ENCODE measurements at places on chromosomes 3 and 15. TPM values are rescaled to one million over a fixed set of nuclear protein-coding genes. Genes with fewer than 3 reads are reported as not detected.

SEMA3B gene
- total RNA-seq, result 12.5 TPM

SLC22A13 gene
- 1.9 TPM for total RNA-seq

DUSP7 gene
- total RNA-seq, result 69.1 TPM

POU1F1 gene
- not detected for total RNA-seq

IL5RA gene
- not detected for total RNA-seq

EFCC1 gene
- total RNA-seq, result not detected

ITIH4 gene
- total RNA-seq, result 0.58 TPM

MAP6D1 gene
- total RNA-seq, result 1.9 TPM

GRCh38 chr3:184733181-184733580 lies 21.3 kb upstream of the MAGEF1 start:
- DNase-seq, result no peak

- DNase-seq, result no peak
Observed at GRCh38 chr15:83061680-83062079, 5.4 kb downstream of the BTBD1 start.

DNA sequence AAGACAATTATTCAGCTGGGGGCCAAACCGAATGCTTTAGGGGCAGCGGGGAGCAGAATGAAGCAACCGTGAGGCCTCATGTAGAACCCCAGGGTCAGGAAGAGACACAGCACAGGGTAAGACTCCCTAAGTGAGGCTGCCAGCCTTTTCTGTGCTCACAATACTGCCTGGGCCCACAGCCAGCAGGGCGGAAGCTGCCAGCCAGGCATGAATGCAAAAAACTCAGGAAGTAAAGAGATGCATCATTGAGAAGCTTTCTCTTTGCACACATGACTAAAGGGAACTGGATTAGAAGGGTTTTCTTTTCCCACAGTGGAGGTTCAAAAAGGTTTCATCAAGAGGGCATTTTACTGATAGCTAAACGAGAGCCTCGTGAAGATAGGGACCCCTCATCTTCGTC lies 33.3 kb downstream of the CA12 start:
- peak; percentile 82 for DNase-seq

DNA sequence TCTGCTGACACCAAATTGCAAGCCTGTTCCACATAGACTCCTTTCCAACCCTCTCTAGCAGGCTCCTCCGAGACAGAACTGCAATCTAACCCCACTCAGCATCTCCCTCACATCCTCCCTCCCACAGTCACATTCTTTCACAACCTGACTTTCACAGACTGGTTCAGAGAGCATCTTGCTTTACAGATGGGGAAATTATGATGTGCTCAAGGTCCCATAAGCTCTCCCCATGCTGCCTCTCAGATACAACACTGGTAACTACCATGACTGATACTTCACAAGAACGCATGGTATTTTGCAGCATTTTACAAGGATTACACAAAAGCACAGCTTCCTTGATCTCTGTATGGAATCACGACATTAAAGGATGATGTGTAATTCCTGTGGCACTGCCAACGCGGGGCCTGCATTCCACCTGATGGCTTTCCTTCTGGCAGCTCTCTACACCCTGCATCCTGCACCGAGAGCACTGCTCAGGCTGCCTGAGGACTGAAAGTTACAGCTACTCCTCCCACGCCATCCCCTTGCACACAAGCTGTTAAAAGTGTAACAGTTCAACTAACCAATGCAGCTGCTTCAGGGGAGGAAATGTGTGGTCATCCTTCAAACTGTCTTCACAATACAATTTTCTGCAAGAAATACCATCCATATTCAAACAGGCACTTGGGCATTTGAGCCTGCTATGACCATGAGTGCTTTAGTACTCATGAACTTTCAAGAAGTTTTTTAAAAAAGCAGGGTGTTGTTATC lies 27.6 kb downstream of the TBC1D2B start:
- DNase-seq, result no peak

DNA sequence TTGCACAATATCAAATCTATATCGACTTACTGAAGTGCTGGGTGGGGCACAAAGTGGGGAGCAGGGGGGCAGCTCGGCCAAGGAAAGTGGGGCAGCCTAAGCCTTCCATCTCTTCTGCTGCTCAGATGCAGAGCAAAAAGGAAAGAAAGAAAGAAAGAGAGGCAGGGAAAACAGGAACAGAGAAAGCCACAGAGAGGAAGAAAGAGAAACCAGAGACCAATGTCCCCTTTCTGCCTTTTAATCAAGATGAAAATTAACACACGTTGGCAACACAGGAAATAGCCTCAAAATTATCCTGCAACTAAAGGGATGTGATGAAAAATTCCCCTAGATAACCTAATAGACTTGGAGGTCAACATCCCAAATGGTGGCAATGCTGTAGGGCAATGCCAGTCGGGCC lies 72.2 kb upstream of the RAD18 start:
- no peak for DNase-seq

GRCh38 chr3:120433662-120434331 lies 17.0 kb downstream of the FSTL1 start:
- DNase-seq, result no peak

DNA sequence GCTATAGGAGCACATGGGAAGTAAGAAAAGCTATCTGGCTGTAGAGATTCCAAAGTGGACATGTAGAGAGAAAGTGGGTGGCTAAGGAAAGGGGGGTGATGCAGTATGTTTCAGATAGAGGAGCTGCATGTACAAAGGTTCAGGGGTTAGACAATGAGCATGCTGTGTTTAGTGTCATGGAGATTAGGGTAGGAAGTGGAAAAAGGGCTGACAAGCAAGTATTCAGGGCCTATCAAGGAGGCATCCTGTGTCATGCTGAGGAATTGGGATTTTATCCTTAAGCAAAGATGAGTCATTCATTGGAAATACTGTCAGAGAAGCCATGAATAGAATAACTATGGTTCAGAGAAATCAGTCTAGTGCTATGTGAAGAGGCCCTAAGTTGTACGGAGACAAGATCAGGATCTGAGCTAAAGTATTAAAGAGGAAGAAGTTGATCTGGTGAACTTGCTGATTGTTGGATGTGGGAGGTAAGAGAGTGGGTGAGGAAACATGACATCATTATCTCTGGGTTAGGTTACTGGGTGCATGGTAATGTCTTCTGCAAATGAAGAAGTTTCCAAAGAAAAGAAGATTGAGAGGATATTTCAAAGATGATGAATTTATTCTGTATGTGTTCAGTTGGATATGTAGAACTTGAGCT lies 176.7 kb upstream of the GOLIM4 start:
- DNase-seq, result no peak

DNA sequence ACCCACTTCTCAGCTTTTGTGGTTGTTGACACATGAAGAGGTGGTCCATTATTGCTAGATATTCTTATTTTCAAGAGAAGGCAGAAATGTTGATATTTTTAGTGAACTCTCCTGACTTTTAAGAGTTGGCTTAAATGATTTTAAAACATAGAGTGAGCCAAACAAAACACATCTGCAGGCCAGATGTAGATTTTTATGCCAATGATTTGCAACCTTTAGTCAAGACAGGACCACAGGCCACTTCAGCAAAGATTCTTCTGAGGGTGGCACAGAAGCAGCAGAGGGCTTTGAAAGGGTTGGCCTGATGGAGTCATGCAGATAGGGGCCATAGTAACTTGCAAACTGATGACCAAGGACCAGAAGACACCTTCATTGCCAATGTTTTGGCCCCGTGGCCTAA lies 276.5 kb upstream of the P2RY1 start:
- no peak for DNase-seq

- DNase-seq, result no peak
Observed at GRCh38 chr3:17009826-17010225, 125.1 kb downstream of the PLCL2 start.

GRCh38 chr3:58175437-58176184 lies 35.2 kb downstream of the DNASE1L3 start:
- no peak for DNase-seq

DNA sequence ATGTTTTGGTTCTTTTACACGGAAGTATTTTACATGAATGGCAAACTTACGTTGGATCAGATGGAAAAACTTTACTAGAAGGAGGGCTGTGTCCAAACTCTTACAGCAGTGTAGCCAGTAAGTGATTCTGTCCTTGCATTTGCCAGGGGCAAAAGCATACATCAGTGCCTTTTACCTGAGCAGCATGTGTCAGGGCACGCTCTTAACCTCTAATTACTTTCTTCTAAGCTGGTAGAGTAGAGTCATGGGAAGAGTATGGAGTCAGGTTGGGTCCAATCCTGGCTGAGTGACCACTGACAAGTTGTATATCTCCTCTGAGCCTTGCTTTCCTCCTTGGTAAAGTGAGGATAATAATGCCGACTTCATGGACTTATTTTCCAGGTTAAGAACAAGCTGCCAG lies 47.1 kb downstream of the RYR3 start:
- DNase-seq, result no peak

- no peak for DNase-seq
Observed at GRCh38 chr3:184228376-184229137, 828 bp upstream of the VWA5B2 start.

DNA sequence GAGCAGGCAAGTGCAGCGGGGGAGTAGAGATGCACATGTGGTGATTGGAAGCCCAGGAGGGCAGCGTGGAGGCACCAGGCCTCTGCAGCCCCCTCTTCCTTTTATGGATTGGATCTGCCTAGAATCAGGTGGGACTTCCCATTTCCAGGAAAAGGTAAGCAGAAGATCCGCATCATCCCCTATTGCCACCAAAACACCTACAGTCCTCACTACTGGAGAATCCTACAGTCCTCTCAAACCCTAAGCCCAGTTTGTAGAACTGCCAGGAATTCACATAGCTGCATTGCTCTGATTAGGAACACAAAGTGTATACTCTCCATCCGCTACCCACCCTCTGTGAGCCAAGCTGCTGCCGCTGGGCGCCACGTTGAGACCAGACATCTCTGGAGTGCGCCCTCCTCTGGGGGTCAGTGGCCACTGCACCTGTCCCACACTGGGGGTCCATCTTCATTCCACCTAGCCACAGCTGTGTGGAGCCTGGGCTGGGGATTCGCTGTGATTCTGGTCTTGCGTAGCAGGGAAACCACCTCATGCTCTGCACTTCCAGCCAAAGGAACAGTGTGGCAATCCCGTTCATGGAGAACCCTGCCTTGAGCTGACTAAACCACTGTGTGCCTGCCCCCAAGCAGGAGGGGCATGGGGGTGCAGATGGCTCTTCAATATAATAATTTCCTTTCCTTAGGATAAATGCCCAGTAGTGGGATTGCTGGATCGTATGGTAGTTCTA lies 88.9 kb upstream of the PTX3 start:
- peak; percentile 46 for DNase-seq
